SW480 (cell line): ENCODE measurements at places on chromosomes 4 and X.

- DNase-seq, result no peak
Observed at GRCh38 chrX:112048707-112049106, 33.9 kb downstream of the TRPC5 start.

DNA sequence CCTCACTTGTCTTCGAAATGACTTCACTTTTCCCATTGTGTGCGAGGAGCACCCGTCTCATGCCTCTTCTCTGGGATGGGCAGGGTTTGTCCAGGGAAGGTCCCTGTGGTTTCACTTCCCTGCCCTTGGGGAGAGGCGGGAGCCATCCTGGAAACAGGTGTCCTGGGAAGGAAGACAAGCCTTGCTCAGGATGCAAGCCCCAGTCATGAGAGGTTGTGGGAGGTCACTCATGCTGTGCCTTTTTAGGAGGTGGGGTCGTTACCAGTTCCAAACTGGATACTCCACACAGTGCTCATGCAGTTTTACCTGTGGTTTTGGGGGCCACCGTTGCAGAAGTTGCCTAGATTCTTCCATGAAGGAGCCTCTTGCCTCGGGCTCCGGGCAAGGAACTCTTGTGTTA lies 3.8 kb downstream of the RGS12 start:
- no peak for DNase-seq

DNA sequence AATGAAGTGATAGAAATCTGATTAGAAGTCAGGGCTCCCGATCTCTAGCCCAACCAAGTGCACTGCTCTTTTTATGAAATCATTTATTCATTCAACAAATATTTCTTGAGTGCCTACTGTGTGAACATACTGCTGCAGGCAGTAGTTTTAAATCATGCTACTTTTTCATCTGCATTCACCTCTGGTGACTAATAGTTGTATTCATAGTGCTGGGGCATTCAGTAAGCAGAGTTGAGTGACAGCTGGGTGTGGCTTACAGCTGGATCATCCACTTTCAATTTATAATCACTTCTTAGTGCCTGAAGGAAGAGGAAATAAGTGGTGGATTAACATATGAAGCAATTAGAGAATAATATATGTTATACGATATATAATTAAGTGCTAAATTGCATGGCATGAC lies 94.1 kb upstream of the HPRT1 start:
- DNase-seq, result no peak

- DNase-seq, result no peak
Observed at GRCh38 chr4:17962171-17962570, 59.4 kb downstream of the LCORL start.

DNA sequence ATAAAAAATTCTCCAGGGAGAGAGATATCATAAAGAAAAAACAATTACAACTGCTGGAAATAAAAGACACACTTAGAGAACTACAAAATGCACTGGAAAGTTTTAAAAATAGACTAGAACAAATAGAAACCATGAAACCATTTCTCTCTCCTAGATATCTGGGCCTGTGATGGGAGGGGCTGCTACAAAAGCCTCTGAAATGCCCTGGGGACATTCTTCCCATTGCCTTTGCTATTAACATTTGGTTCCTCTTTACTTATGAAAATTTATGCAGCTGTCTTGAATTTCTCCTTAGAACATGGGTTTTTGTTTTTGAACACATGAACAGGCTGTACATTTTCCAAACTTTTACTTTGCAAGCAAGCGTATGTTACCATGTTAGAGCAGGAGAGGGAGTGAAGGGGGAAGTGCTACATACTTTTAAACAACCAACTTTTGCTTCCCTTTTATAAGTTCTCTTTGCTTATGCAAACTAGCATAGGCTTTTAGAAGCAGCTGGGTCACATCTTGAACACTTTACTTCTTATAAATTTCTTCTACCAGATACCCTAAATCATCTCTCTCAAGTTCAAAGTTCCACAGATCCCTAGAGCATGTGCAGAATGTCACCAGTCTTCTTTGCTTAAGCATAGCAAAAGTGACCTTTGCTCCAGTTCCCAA lies 47.9 kb upstream of the PACRGL start:
- DNase-seq, result no peak

GRCh38 chr4:89657931-89658700 lies 178.8 kb downstream of the SNCA start:
- no peak for DNase-seq

GRCh38 chrX:12970691-12971202 lies 4.2 kb upstream of the TMSB4X start:
- no peak for DNase-seq

DNA sequence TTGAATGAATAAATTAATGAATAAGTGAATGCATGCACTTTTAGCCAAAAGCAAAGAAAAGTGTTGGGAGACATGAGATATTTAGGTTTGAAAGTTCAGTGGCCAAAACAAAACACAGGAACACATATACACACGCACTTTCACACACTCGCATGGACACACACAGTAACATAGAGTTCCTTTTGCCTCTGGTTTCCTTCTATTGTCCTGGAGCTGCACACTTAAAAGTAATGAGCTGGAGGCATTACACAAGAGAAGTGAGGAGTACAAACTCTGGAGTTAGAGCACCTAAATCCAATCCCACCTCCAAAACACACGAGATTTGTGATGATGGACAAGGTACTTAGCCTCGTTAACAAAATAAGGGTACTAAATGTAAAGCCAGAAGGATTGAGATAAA lies 18.7 kb downstream of the PPA2 start:
- DNase-seq, result no peak

- DNase-seq, result no peak
Observed at GRCh38 chr4:91525621-91526020, 778.1 kb upstream of the GRID2 start.

GRCh38 chr4:14165222-14165920 lies 537.8 kb upstream of the BOD1L1 start:
- no peak for DNase-seq

- DNase-seq, result no peak
Observed at GRCh38 chrX:27840881-27841280, 33.1 kb downstream of the MAGEB10 start.

DNA sequence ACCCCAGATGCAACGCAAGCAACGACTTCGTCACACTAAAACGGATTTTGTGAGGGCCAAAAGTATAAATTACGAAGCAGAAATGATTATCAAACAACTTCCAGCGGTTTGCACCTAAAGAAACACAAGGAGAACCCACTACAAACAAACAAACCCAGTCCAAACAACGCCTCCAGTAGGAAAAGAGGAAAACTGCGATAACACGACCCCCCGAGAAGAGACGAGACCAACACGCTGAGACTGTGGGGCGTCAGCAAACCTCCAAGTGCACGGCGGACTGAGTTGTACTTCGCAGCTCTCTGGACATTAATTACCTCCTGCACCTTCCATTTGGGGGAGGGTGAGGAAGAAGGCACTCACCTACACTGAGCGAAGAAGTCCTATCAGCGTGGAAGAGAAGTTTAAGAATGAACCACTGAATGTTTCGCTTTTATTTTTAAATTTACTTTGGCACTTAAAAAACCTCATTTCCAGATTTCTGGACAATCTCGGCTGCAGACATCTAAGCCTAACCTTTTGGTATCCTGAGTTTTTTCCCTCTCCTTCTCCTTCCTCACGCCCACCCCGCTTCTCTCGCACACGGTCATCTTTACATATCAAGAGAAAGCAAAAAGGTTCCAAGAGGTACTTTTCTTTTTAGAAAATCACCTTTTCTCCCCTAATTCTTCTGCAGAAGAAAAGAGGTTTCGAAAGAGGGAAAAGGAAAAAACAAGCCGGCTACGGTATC lies at the start of gene MAB21L2:
MAB21L2 (plus strand) TSS at position 6 of the 727 bp plus-strand sequence. CDS start 879 bp downstream, outside the sequence.
- no peak for DNase-seq
